KBM-7 (cell line): ENCODE measurements at places on chromosomes 2 and 18.
A peak's percentile ranks its signal among the peaks of the same experiment; 100 is the strongest.

GRCh38 chr2:216057688-216058193, 23.9 kb downstream of the PECR start:
- DNase-seq: peak; percentile 46

- DNase-seq: no peak
Observed at GRCh38 chr2:165640247-165640929, 153.7 kb downstream of the GALNT3 start.

DNA sequence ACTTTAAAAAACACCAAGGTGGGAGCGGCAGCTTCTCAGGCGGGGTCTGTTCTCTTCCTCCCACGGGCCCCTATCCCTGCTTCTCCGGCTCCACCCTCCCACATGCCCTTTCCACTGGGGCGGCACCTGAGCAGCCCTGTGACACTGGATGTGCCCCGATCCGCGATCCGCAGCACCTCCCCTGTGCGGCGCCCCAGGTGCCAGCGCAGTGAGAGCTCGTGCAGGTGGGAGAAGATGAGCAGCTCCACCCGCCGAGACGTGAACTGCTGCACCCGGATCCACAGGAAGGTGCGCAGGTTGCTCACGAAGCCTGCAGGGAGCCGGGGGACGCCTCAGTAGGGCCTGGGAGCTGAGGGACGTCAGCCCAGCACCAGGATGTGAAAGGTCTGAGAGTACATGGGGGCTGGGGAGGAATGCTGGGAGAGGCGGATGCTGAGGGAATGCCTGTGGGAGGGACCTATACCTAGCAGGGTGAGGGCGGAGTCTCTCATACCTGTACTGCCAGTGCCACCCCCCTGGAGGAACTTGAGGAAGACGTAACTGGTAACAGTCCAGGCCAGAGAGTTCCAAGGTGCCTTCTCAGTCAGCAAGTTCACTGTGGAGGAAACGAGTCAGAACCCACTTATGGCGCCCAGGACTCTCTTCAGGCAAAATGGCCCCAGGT, 2.8 kb downstream of the ABCB6 start:
- no peak for DNase-seq

DNA sequence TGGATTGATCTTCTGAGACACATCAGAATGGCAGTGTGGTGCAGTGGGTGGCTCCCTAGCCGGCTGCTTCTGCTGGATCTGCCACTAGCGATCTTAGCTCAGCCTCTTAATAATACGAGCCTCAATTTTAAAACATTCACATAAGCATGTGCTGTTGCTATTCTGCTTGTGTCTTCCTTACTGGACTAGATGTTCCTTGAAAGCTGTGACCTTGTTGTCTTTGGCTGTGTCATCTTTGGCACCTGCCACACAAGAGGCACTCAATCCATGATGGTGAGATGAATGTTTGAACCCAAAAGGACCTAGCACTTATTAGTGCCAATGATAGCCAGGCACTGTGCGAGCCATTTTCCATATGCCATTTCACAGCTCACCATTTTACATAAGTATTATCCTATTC, 393.0 kb downstream of the ALK start:
- DNase-seq: no peak

GRCh38 chr2:191612496-191612895, 65.4 kb upstream of the NABP1 start:
- DNase-seq: no peak

DNA sequence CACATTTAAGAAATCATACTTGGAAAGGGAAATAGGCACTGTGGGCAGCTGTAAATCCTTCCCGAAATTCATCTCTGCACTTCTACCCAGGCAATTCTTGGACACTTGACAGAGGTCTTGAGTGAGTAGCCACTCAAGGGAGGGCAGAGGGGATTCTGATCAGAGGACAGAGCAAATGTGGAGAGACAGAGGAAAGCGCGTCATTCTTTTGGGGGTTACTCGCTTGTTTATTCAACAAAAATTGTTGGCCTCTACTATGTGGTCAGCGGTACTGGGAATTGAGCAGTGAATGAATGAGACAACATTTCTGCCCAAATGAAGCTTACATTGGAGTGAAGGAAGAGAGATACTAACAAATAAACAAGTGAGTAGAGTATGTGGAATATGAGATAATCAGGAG, 41.4 kb upstream of the YES1 start:
- no peak for DNase-seq
